ENCODE measurements at places on chromosomes 5 and 9. TPM values are rescaled to one million over a fixed set of nuclear protein-coding genes. Genes with fewer than 3 reads are reported as not detected.

GRCh38 chr9:118121361-118121760 lies 417.2 kb downstream of the TLR4 start:
- H3K36me3 ChIP-seq: no peaks in the 10 kb centered on the region
- H3K4me3 ChIP-seq: no peak overlapping the region
- no peak overlapping the region for H3K27ac ChIP-seq
- DNase-seq: no peak
- no peaks in the 10 kb centered on the region for H3K27me3 ChIP-seq

The FGF18 gene
- total RNA-seq: not detected

DNA sequence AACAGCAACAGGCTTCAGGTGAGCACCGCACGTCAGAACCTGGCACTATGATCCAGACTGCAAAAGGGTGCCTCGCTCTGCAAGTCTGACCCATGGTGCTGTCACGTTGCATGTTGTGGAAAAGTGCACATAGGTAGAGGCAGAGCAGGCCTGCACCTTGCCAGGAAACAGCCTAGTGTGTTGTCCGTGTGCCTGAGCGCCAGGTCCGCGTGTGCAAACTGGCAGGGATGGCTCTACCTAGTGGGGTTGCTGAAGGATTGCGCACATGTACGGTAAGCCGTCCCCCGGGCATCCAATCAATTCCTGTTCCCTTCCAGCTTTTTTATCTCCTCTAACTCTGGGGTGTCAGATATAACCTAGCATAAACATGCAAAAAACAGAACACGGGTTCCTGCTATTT lies 219.5 kb downstream of the NXNL2 start:
- H3K36me3 ChIP-seq: no peaks in the 10 kb centered on the region
- peaks cover 10% of the 10 kb centered on the region for H3K4me1 ChIP-seq
- no peak overlapping the region for H3K4me3 ChIP-seq
- no peak overlapping the region for H3K27ac ChIP-seq
- no peak for DNase-seq

The STPG3 gene
- total RNA-seq: not detected

GRCh38 chr5:67765697-67766096 lies 449.9 kb upstream of the PIK3R1 start:
- DNase-seq: no peak
- H3K4me3 ChIP-seq: no peak overlapping the region
- no peaks in the 10 kb centered on the region for H3K36me3 ChIP-seq
- H3K27ac ChIP-seq: no peak overlapping the region
